LNCaP clone FGC (cell line): ENCODE measurements at places on chromosomes 12 and 14.

- DNase-seq: no peak
These were observed 3.4 kb downstream of the PNMA1 start for GRCh38 chr14:73710737-73711136.

DNA sequence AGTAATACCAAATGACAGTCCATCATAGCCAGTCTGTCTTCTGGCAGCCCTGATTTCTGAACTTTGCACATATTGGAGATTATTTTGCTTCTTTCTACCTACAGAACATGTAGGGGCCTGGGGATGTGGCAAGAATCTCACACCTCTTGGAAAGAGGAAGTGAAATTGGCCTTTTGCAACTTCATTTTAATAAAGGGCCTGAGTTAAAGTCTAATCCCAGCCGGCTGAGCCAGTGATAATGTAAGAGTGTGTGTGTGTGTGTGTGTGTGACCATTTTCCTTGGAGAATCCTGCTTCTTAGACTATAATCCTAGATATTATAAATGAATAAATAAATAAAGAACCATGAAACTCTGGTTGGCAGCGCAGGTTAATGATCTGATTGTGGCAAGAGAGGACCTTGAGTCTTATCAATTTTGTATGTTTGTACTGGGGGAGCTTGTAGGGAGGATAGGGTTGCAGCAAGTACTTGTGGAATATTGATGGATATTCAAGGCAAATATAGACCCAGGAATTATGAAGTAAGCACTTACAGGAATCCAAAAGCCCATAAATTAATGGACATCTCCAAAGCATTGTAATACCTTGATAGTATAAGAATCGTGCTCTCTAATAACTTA, 233.2 kb upstream of the AMIGO2 start:
- DNase-seq: no peak

DNA sequence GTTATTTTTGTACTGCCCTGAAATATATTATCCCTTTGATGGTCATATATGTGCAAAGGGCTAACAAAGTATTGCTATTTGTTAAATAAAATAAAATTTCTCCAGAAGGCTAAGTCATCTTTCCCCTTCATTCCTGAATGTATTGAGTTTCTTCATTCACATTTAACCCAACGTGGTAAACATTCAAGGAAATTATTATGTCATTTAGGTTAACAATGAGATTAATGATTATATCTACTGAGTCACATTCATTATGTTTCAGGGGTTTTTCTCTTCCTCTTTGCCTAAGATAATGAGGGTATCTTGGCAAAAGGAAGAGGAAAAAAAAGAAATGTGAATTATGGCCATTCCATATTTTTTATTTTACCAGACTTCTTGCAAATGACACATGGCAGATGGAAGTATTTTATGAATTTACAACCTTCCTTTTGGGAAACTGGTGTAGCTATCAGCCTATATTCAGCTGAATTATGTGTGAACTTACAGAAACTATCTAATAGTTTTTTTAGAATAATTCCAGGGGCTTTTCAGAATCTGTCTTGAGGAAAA, 27.2 kb downstream of the TSPAN8 start:
- DNase-seq: no peak

DNA sequence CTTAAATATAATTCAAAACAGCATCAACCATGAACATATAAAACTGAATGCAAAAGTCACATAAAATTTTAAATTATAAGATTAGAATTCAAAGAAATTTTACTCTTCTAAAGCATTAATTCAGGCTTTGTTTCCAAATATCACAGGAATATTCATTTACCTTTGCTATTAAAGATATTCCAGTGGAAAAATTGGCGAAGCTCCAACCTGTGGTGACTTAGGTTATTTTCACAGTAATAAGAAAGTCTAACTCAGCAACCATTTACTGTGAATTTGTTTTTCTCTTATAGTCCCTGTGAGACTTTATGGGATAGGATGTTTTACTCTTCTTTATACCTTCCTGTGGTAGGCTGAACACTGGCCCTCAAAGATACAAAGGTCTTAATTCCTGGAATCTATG, 3.2 kb downstream of the WDR89 start:
- no peak for DNase-seq

- peak; percentile 27 for DNase-seq
These were observed 82.3 kb downstream of the PUS7L start for GRCh38 chr12:43676183-43676813.

DNA sequence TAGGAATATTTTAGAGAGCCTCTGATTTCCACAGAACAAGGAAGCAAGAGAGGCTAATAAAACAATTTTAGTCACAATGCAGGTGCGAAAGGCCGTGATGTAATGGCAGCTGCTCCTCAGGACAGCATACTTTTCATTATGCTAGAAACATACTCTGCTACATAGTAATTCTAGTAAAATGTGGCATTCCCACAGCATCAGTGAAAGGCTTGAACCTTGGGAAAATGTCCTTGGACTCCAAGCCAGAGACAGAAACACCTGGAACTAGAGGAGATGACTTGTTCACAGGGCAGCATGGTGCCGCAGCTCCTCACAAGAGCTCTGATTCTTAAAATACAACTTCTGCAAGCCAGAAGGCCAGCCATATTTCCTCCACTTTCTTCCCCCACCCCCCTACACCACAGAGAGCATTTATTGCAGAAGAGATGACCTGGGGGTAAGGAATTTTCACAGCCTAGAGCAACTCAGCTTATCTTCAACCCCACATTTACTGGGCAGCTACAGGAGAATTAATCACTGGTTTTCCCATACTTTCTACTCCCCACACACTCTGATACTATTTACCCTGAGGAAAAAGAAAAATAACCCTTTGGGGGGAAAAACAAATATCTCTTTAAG, 15.8 kb downstream of the ABCC9 start:
- no peak for DNase-seq

DNA sequence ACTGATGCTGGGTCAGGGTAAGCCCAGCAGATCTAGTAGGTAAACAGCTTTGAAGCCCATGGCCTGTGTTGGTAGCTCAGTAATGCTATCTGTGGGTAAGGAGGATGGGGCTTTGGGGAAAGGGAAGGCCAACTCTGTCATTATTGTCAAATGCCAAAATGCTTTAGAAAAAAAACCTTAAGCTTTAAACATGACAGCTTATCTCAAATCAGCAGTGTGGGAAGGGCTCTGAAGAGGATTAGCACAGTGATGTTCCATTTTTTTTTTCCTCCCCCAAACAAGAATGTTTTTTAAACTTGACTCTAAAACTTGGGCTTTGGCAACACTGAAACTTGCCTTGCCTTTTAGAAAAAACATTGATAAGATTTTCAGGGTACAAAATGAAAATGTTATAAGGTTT, 11.7 kb downstream of the DAAM1 start:
- DNase-seq: no peak

DNA sequence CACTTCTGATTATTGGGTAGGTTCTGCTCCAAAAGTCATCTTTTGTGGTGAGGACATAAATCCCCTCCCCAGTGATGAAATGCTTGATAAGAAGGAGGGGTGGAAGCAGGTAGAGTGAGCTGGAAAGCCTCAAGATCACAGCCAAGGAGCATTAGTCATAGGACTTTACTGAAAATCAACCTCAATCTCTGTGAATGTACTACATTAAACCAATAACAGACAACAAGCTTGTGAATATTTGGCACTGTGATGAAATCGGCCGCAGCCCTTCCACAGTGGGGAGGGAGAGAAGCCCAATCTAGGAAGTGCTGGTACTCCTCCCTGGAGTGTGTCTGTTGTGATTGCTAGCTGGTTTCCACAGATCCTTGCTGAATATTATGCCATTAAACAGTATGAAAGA, 41.2 kb upstream of the PTCSC3 start:
- DNase-seq: no peak

GRCh38 chr14:74566174-74567141, 45.6 kb downstream of the LTBP2 start:
- no peak for DNase-seq

DNA sequence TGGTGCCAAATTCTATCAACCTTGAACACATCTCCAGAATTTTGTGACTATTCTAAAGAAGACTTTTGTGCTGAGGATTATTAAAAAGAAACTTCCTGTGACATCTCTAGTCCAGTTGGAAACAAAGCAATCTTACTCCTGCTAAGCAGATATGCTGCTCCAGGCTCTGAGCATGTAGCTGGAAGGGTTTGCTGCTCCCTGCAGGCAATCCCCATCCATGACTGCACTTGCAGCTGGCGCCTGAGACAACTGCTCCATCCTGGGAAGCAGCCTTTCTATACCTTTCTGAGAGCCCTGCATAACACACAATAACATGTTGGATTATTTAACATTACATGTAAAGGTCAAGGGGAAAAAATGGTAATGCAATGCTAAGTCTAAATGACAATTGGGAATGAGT, 105.1 kb downstream of the NDUFA12 start:
- DNase-seq: no peak

- DNase-seq: no peak
These were observed at the start of gene OR2AP1 for GRCh38 chr12:55572168-55572567. Gene OR2AP1, plus strand, starts transcription at chr12:55572468. Its CDS starts 1,947 bp downstream, at chr12:55574415.

GRCh38 chr12:2963760-2964292, 4.6 kb downstream of the TEAD4 start:
- no peak for DNase-seq

- DNase-seq: no peak
These were observed 34.3 kb downstream of the DHRS2 start for GRCh38 chr14:23670481-23670880.

DNA sequence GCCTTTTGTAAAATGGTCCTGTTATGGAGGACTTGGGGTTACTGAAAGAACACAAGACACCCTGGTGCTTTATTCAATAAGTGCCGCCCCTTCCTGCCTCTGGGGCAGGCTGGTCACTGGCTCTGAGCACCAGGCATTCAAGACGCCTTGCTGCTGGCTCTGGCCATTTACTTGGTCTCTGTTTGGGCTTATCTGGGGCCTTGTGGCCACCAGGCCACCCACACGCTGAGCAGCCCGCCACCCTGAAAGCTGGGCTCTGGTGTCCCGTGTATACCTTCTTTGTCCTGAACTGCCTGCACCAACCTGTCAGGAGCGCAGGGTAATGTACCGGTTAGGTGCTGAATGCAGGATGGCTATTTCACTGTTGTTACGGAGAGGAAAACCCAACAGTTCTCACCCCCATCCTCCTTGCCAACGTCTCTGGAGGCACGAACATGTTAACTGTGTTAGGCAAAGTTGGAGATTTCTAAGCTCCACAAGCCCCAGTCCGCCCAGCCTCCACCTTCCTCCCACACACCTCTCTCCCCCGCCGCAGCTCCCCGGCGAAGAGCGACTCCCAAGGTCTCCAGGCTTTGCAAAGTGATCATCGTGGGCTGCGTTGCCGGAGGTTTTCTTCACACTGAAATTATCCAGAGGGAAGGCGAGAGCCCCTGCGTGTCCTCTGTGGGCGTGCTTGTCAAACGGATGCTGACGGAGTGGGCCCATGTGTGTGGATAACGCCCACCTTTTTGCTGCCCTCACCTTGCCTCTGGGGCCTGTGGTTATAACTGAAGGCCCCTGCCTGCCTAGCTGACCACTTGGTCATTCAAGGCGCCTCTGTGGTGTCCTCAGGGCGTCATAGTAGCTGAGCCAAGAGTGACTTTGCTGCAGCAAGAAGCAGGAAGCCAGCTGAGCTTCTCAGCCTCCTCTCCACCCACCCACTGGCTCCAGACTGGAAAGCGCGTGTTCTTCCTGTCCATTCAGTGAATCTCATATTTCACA, 18.8 kb upstream of the BEGAIN start:
- no peak for DNase-seq

- DNase-seq: no peak
These were observed 143.5 kb downstream of the SSPN start for GRCh38 chr12:26338586-26339572.

DNA sequence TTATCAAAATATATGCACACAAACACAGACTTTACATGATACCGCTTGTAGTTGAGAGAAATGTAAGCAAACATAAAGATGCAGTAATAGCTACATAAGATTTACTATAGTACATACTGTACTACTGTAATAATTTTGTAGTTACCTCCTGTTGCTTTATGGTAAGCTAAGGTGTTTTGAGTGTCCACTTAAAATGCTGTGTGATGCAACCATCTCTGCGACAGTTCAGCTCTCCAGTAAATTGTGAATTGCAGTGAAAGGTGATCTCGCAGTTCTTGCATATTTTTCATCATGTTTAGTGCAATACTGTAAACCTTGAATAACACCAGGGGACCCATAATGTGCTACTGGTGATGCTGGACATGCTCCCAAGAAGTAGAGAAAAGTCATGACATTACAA, 21.6 kb downstream of the ZC3H14 start:
- peak; percentile 50 for DNase-seq
